ENCODE measurements at places on chromosomes 13 and 19.

- no peak for DNase-seq
Measured at GRCh38 chr13:39025433-39025839, 12.5 kb downstream of the PROSER1 start.

DNA sequence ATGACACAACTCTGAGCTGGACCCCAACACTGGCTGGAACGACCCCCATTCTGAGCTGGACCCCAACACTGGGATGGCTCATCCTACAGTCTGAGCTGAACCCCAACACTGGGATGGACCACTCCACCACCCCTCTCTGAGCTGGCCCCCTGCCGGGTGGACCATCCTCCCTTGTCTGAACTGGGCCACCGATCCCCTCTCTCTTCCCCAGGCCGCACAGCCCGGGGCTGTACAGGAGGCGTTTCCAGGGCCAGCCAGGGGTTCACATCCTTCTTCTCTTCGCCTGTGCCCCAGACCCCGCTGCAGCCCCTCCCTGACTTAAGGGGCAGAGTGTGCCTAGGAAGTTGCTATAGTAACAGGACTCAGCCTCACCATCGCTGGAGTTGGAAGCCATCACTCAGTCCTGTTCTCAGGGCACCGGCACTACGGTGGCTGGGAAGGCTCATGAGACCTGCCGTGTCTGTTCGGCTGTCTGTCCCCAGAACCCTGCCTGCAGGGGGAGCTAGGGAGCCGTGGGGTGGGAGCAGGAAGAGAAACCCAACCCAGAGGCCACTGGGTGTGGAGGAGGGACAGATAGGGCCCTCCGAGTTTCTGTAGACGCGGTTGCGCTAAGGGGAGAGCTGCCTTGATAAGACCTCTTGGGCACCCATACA lies 3.7 kb downstream of the PRKACA start:
- peak; percentile 77 for DNase-seq

GRCh38 chr19:33311326-33311682 lies 9.0 kb upstream of the CEBPA start:
- DNase-seq, result no peak

GRCh38 chr13:38796890-38797289 lies 110.0 kb downstream of the FREM2 start:
- no peak for DNase-seq

DNA sequence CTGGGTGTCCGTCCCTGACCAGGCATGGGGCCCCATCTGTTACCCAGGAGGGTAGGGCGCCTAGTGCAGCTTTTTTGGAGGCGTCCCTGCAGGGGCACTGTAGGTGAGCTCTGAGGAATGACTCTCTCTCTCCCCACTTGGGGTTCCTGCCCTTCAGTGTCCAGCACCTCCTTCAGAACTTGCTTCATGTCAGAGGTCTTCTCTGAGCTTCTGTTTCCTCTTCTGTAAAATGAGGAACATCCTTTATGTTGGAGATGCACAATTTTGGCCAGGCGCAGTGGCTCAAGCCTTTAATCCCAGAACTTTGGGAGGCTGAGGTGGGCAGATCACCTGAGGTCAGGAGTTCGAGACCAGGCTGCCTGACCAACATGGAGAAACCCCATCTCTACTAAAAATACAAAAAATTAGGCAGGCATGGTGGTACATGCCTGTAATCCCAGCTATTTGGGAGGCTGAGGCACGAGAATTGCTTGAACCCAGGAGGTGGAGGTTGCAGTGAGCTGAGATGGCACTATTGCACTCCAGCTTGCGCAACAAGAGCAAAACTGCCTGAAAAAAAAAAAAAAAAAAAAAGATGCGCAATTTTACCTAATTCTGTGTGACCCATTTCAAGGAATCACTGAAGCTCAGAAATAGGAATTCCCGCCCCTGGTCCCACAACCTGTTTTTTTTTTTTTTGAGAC lies 15.2 kb upstream of the PIK3R2 start:
- DNase-seq, result no peak

GRCh38 chr19:18723871-18724377 lies 40.4 kb downstream of the CRTC1 start:
- no peak for DNase-seq

GRCh38 chr19:30102239-30102638 lies 160.2 kb downstream of the URI1 start:
- no peak for DNase-seq

DNA sequence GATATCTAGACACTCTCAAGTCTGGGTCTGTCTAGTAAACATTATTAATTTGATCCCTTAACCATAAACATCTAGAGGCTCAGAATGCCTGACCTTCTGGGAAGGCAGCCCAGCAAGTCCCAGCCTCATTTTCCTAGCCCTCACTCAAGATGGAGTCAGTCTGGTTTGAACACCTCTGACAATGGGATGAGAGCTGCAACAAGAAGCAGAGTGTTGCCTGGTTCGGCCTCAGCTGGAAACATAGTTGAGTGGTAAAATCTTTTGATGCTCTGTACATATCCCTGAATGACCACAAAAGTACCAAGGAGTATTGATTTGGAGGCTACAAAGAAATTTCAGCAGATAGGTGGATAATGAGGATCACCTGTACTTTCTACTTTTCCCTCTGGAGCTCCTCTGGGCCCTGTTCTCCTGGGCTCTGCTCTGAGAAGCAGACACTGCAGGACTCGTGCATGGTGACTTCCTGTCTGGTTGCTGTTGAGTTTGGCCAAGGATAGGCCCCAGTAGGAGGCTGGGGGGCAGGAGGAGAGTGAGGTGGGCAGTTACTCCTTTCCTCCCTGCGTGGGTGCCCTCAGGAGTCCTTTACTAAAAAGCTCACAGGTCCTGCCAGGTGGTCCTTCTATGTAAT lies 68.4 kb upstream of the SLC15A1 start:
- no peak for DNase-seq

DNA sequence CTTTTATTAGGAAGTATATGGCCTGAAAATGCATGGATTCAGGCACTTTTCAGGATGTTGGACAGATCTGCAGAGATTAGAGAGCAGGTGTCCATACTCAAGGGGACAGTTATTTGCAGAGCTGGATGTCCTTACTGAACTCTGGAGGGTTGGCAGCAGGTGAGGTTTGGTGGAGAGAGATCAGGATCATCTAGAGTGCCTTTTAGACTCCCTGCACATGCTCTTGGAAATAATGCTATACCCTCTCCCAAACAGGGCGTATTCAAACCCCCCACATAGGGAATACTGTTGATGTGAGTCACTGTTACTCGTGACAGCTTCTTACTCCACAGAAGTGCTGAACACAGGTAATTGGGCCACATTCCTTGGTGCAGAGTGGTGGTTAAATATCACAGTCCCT lies 725.7 kb upstream of the SGCG start:
- no peak for DNase-seq

Measured in common myeloid progenitor, CD34-positive (primary cell).